ENCODE measurements at places on chromosomes 1 and 21. TPM values are rescaled to one million over a fixed set of nuclear protein-coding genes. Genes with fewer than 3 reads are reported as not detected.

The SPRR1B gene
- 0.39 TPM for total RNA-seq

The CTXND2 gene
- total RNA-seq, result not detected

The HSPA13 gene
- total RNA-seq, result 67.2 TPM

The SYCP1 gene
- not detected for total RNA-seq

The GJA4 gene
- total RNA-seq, result not detected

The TIAM1 gene
- 17.8 TPM for total RNA-seq

The FAM131C gene
- total RNA-seq, result 0.11 TPM

The AVPR1B gene
- total RNA-seq, result not detected

The NBPF6 gene
- not detected for total RNA-seq

The LCE3D gene
- not detected for total RNA-seq

The SLC5A9 gene
- total RNA-seq, result not detected

The MAP10 gene
- total RNA-seq, result 2.5 TPM

The PLA2G2A gene
- not detected for total RNA-seq

The FBXO2 gene
- total RNA-seq, result 54.9 TPM

The TINAGL1 gene
- 3.9 TPM for total RNA-seq

The DNAJC28 gene
- 2.1 TPM for total RNA-seq

The GNG4 gene
- 3.8 TPM for total RNA-seq

The SYT14 gene
- 6.1 TPM for total RNA-seq

The LAMB3 gene
- total RNA-seq, result 6.1 TPM

The PALMD gene
- 0.41 TPM for total RNA-seq

The FCRL6 gene
- not detected for total RNA-seq

The WDR3 gene
- total RNA-seq, result 31.8 TPM

The CD1E gene
- not detected for total RNA-seq

The DIO1 gene
- not detected for total RNA-seq

The ANKRD34A gene
- total RNA-seq, result 5.8 TPM

The PROK1 gene
- total RNA-seq, result not detected

The GJC2 gene
- 1.4 TPM for total RNA-seq

The VSIG8 gene
- total RNA-seq, result not detected

The WNT9A gene
- total RNA-seq, result 4.1 TPM

The NMNAT2 gene
- 0.50 TPM for total RNA-seq

The TMPRSS15 gene
- total RNA-seq, result not detected

The OR14A16 gene
- total RNA-seq, result not detected

The RPE65 gene
- 0.91 TPM for total RNA-seq

The WNT3A gene
- not detected for total RNA-seq

The PHGDH gene
- 371 TPM for total RNA-seq

The DNAJC6 gene
- 8.9 TPM for total RNA-seq

The KIF21B gene
- total RNA-seq, result 5.6 TPM

The MCOLN3 gene
- total RNA-seq, result 0.75 TPM

The RGS13 gene
- total RNA-seq, result not detected
